Fibroblast of mammary gland (primary cell): ENCODE measurements at places on chromosomes 5 and 9.
A peak's percentile ranks its signal among the peaks of the same experiment; 100 is the strongest.

GRCh38 chr9:33458444-33458843, 11.1 kb upstream of the AQP3 start:
- DNase-seq: no peak

DNA sequence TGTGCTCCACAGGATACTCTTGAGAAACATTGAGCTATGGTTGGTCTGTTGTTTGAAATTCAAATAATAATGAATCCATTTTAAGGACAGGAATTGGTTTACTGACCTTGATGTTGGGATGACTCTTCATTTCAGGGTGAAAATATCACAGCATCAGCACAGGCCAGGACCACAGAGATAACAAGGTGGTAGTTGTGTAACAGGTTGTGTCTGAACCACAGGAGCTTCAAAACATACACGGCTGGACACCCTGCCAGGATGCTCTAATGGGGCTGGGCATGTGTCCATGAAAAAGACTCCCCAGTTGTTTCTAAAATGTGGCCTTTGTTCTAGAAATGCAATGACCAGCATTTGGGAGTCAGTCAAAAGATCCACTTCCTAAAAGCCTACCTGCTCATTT, 69.8 kb downstream of the ACO1 start:
- no peak for DNase-seq

DNA sequence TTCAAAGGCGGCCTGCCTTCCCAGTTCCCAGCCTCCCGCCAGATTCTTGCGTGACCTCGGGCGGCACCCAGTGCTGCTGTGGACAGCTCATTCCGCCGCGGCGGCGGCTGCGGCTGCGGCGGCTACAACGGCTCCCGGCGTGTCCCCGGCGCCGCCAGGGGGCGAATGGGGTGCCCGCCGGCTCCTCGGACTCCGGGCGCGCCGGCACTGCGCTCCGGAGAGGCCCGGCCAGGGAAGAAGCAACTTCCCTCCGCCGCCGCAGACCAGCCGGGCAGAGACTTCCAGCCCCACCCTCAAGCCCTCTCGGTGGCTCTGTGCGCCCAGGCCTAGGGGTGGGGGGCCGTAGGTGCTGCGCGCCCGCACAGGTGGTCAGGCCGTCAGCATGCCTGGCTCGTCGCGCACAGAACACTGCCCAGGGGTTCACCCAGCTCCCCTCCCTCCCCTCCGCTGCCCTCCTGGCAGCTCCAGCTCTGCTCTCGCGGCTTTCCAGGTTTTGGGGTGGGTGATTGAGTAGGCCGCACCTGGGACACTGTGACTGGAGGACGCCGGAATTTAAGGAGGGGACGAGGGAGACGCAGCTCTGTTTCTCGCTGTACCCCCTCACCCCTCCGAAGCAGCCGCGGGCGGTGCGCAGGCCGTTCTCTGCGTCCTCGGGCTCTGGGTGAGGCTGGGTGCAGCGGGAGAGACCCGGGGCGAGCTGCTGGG, 20.2 kb downstream of the IGIP start:
- DNase-seq: peak; percentile 56

GRCh38 chr9:112093870-112094216, 81.3 kb downstream of the SUSD1 start:
- DNase-seq: no peak

- peak; percentile 21 for DNase-seq
These were observed 1.4 kb downstream of the CHSY3 start for GRCh38 chr5:129905473-129906176.

DNA sequence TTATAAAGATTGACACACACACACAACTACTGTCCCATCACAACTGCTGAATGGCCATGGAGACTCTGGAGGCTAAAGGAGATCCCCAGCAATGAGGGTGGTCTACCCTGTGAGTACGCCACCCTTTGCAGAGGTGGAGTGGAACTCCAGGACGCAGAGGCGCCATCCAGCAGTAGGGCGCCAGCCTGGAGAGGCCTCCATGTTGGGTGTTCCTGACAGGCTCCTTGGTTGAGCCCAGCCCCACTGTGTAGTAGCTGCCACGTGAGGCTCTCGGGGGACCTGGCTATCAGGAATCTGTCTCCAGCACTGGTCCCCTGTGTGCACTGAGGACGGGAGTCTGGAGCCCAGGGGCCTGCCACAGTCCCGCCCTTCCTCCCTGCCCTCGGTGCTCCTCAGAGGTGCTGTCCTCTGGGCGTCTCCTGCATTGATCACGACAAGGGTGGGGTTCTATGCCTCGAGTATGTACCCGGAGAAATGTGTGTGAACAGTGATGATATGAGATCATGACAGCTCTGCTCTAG, 72.3 kb downstream of the DAP start:
- DNase-seq: no peak

DNA sequence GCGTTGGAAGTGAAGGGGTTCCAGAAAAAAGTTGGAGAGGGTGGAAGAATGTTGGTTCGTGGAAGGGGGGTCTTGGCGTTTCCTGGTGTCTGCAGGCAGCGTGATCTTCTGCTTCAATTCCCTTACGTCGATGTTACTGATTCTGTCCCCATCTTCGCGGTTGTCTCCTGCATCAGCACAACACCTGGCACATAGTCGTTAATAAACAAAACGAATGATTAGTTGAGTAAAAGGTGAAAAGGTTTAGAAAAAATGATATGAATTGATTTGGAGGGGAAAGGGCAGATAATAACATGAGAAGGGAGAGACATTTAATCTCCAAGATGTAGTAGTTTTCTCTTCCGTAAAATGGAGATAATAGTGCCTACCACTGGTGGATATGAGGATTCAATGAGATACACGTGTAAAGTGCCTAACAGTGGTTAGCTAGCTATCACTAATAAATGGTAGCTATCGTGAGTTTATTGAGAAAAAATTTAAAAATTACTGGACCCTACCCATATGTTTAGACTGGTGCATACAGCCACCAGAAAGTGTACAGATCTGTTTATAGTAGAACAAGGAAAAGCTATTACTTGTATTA, 556 bp downstream of the MTREX start:
- DNase-seq: peak; percentile 42

DNA sequence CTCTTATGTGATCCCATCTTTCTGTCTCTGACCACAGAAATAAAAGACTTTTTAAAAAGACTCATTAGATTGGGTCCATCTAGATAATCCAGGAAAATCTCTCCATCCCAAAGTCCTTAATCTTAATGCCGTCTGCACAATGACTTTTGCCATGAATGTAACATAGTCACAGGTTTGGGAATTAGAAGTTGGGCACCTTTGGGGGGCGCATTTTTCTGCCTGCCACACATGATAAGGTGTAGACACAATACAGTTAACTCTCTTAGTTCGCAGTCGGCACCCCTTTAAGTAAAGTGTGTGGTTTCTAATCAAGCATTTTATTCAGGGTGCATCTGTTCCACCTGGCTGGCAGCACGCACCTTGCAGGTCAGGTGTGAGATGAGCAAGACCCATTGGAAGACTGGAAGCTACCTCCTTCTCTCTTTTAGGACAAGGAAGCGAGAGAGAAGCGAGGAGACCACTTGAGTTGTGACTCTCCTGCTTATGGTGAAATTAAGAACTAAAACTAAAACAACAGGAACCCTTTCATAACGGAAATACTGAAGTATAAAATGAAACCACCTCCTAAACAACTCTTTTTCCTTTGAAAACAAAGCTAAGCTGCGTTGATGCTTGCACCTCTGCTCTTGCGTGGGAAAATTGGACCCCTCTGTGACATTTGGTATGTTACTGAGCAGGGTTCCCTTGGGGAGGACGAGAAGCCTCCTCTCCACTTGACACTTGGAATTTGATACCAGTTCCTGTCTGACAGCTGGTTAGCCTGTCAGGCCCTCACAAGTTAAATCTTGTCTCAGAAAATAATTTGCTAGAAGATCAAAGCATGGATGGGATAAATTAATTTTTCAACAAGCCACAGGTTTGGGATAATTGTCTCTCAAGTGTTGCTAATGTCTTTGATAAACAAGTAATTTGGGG, 304.6 kb upstream of the DMRT1 start:
- DNase-seq: no peak

DNA sequence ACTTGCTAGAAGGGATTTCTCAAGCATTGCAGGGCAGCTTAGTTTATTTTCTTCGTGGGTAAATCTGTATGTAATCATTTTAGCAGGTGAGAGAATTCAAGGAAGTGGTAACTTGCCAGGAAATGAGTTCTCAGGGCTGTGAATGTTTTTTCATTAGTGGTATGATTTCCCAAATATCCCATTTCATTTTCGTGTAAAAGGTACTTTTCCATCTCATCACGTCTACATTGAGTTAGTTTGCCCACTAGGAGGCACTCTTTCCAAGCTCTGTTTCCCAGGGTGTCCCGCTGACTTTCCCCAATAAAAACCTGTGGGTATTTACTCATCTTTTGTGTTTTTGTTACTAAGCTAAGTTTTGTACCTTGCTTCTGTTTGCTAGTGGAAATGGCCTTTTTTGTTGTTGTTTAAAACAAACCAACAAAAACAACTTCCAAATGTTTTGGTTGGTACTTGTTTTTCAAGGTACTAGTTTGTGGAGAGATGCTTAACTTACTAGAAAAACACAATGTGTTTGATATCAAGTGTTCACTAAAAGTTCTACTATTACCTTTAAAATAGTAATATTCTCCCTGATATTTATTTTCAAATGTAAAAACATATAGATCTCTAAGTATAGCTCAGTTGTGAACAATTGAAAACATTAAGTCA, 373.6 kb downstream of the ADGRV1 start:
- DNase-seq: peak; percentile 69

GRCh38 chr9:27356446-27356845, 59.5 kb upstream of the EQTN start:
- no peak for DNase-seq

- DNase-seq: peak; percentile 62
These were observed 322.2 kb upstream of the GRIA1 start for GRCh38 chr5:153168241-153168640.

DNA sequence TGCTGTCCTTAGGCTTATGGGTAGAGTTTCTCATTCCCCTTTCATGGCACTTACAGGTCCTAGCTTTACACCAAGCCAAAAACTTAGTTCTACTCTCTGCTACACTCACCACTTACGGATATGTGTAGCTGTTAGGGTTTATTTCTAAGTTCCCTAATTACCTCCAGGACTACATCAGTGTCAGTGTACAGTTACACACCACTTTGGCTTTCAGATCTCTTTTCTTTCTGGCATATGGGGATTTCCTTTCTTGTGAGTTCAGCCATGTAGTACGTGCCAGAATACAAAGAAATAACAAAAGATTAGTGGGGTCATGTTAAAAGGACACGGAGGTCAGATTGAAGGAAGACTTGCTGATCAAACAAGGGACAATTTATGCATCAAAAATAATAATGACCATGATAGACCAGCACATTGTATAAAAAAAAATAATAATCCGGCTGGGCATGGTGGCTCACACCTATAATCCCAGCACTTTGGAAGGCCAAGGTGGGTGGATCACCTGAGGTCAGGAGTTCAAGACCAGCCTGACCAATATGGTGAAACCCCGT, 41.8 kb downstream of the LYRM7 start:
- no peak for DNase-seq

DNA sequence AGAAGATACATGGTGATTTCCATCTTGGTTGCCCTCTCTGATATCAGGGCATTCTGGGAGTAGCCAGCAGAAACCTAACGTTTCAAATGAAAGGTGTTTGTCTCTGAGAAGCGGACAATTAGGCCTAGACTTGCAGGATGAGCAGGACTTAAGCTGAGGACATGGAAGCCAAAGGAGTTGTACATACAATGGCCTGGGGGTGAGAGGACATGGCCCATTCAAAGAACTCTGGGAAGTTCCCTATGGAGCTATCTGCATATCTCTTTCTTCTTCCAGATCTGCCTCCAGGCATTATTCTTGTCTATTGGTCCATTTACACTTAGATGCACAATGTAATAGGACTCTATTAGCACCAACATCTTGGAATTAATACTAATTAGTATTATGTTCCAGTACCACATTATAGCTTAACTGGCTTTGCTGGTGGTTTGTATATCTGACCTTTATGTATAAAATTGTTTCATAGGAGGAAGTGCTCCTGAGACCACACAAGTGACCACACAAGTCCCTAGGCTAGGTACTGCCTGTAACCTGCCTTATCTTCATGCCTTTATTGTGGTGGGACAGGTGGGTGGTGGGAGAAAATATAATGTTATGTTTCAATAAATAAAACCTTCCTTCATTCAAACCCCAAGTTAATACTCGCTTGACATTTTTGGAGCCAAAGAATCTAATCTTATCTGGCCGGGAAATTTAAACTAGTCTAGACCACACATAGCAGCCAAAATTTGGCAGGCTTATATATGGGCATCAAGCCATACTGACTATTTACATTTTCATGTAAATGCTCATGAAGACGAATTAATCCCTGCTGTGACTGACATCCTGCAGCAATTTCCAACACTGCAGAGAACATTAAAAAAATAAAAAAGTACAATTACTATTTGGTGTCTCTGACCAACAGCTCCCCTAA, 52.1 kb upstream of the EQTN start:
- DNase-seq: no peak

- DNase-seq: peak; percentile 81
These were observed 6.4 kb downstream of the ARRDC1 start for GRCh38 chr9:137611623-137612609.

GRCh38 chr5:176508603-176509002, 28.6 kb downstream of the RNF44 start:
- no peak for DNase-seq

GRCh38 chr5:95605786-95606185, 14.1 kb upstream of the GPR150 start:
- DNase-seq: no peak

DNA sequence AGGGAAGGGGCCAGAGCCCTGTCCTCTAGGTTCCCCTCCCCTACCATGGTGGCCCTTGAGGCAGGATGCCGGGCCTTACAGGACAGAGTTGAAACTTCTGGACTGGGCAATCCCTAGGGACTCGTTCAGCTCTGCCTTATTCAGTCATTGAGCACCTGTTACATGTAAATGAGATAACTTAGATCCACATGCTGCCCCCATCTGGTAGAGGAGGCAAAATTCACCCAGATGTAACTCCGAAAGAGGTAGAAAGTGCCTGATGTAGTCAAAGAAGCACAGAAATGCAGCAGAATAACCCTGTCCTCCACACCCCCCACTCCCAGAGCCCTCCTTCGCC, 1.5 kb downstream of the GGTA1 start:
- DNase-seq: peak; percentile 74

DNA sequence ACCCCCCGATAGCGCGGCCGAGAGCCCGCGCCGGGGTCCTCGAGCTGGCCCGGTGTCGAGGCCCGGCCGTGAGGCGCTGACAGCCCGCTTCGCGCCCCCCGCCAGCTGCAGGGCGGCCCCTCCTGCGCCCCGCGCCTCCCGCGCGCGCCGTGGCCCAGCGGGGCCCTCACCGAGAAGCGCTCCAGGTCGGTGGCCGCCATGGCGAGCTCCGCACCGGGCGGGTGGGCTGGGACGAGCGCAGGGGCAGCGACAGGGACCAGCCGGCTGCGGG, 166 bp downstream of the SEPTIN8 start:
- no peak for DNase-seq

DNA sequence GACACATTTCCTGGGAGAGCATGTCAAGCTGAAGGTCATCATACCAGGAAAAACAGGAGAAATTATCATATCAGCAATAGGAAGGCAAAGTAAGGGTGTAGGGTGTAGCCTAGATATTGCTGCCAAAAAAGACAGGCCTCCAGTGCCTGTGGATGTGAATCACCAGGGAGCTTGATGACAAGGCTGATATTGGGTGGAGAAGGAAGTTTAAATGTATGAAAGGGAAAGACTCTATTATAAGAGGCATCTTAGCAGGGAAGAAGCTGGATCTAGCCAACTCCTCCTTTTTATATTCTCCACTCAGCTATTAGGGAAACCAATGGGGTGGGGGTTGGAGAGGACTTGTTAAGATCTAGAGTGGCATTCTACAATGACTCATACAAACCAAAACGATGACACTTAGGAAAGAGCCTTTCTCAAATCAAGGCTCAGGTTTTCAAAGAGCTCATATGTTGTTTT, 13.4 kb upstream of the TXNDC8 start:
- DNase-seq: peak; percentile 85

GRCh38 chr5:99119326-99119725, 190.5 kb upstream of the CHD1 start:
- no peak for DNase-seq
